ENCODE measurements at places on chromosomes 2 and 18. TPM values are rescaled to one million over a fixed set of nuclear protein-coding genes. Genes with fewer than 3 reads are reported as not detected.

Gene PAIP2B
- polyA plus RNA-seq, result 30.7 TPM

Gene NAT8
- polyA plus RNA-seq, result not detected

Gene EGR4
- polyA plus RNA-seq, result not detected

Gene POTEE
- polyA plus RNA-seq, result not detected

Gene LYG2
- polyA plus RNA-seq, result not detected

Gene CIB4
- 0.16 TPM for polyA plus RNA-seq

Gene HRH4
- 0.02 TPM for polyA plus RNA-seq

Gene SULT1C2
- polyA plus RNA-seq, result 0.22 TPM

Gene SNORC
- 0.67 TPM for polyA plus RNA-seq

Gene C2orf78
- polyA plus RNA-seq, result not detected

Gene PLGLB1
- polyA plus RNA-seq, result 0.77 TPM

Gene RANBP2
- 18.2 TPM for polyA plus RNA-seq

Gene ANKMY1
- 6.7 TPM for polyA plus RNA-seq

Gene DQX1
- polyA plus RNA-seq, result 0.51 TPM

Gene SCN1A
- polyA plus RNA-seq, result 0.01 TPM

Gene ACTR3
- 78.2 TPM for polyA plus RNA-seq

Gene YIPF4
- polyA plus RNA-seq, result 12.9 TPM

Gene CD8B2
- polyA plus RNA-seq, result 0.06 TPM

Gene CFAP210
- 0.05 TPM for polyA plus RNA-seq

Gene PRKAG3
- 0.06 TPM for polyA plus RNA-seq

Gene CAVIN2
- 50.2 TPM for polyA plus RNA-seq

Gene CTAGE1
- polyA plus RNA-seq, result not detected

Gene SH2D6
- 0.40 TPM for polyA plus RNA-seq

Gene SLC25A12
- polyA plus RNA-seq, result 16.0 TPM

Gene COX5B
- polyA plus RNA-seq, result 501 TPM

Gene UGT1A1
- not detected for polyA plus RNA-seq

Gene ATP6V1B1
- 1.9 TPM for polyA plus RNA-seq

Gene C1GALT1C1L
- polyA plus RNA-seq, result 1.0 TPM

Gene PNPT1
- polyA plus RNA-seq, result 11.3 TPM

Gene MAP2
- polyA plus RNA-seq, result 3.0 TPM

Gene CLEC4F
- polyA plus RNA-seq, result 0.27 TPM

Gene RNU2-63P
- polyA plus RNA-seq, result not detected

Gene AGAP1
- polyA plus RNA-seq, result 7.1 TPM

Gene KCTD1
- polyA plus RNA-seq, result 4.4 TPM

Gene STON1
- 58.1 TPM for polyA plus RNA-seq

Gene FAP
- 1.7 TPM for polyA plus RNA-seq

Gene CDC42EP3
- polyA plus RNA-seq, result 13.2 TPM

Gene ZC3H6
- polyA plus RNA-seq, result 1.00 TPM

Gene SCN9A
- 0.46 TPM for polyA plus RNA-seq

Gene FOXD4L1
- 0.11 TPM for polyA plus RNA-seq

Gene CHPF
- 21.8 TPM for polyA plus RNA-seq

Gene ACOXL
- not detected for polyA plus RNA-seq

Gene ACADL
- polyA plus RNA-seq, result 19.1 TPM

Gene DCDC2C
- polyA plus RNA-seq, result not detected

Gene GREB1L
- polyA plus RNA-seq, result 0.21 TPM

All from adipose tissue (tissue), 3 donors.